CD4-positive, alpha-beta T cell treated with Interleukin-12 subunit alpha and Interleukin-12 subunit beta, for 1 hour (primary cell): ENCODE measurements at places on chromosomes 6 and 20.
A peak's percentile ranks its signal among the peaks of the same experiment; 100 is the strongest.

GRCh38 chr20:10658876-10659632 is 14.7 kb downstream of the JAG1 start:
- DNase-seq: no peak

DNA sequence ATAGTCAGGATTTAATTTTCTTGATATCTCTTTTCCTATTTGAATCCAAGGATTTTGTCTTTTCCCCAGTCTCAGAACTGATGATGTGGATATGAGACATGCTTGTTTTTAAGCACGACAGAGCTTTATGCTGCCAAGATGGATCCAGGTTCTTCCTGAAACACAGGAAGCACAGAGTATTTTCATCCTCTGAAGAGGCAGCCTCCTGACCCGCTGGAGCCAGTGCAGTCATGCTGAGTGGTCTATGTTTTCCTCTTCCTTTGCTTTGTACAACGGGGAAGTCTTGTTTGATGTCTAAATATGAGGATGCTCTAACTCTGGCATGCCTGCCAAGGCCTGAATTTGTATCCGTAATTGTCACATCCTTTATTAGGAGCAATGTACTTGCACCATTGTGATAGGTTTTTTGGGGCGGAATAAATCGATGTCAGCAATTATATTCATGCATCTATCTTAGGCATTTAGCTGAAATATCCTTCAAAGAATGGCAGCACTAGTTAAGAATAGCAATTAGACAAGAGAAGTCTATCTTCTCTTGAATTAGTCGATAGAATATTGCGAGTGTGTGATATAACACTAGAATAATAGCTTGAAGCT is 407.1 kb upstream of the JAG1 start:
- no peak for DNase-seq

DNA sequence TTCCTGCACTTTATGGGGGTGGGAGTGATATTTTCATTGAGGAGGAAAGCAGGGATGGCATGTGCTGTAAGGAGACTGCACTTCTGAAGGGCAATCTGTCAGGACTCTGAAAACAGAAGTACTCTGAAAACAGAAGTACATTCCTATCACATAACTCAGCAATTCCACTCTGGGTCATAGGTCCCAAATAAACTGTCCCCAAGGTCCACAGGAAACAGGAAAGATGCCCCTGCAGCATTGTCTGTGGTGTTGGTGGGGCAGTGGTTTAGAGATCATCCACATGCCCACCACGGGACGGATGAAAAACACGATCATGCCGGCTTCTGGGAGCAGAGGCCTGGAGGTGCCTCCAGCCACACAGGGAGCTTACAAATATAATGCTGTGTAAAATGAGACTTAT is 150.3 kb downstream of the OTOR start:
- no peak for DNase-seq

DNA sequence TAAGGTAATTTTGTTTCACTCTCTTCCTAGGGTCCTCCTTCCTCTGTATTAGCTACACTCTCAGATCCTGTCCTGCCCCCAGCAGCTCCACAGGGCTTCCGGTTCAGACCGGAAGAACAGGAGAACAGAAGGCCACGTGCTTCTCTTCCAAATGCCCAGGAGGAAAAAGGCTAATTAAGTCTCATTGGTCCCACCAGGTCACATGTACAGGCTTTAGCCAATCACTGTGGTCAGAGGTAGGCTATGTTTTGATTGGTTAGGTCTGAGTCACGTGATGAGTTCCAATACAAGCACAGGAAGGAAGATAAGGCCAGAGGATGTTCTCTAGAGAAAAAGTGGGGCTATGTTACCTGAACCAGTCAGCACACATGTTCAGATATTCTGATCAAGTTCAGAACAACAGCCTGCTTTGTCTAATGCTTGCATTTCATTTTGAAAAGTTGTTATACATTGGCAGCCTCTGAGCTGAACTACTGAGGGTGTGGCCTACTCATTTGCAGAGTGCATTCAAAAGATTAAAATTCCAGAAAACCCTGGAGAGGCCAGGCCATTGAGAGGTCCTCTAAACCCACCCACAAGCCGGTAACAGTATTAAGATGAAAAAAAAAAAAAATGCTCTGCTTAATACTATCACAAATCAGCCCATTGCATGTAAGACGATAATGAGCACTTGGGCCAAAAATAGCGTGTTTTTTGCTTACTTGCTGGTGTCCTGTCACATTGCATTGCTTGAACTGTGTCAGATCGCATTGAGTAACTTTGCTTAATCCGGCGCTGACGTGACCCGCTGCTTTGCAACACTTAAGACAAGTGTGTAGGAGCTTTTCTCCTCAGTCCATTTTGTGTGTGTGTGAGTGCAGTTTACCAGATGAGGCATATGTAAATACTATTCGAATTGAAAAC is 170.3 kb downstream of the TSHZ2 start:
- peak; percentile 0 for DNase-seq

DNA sequence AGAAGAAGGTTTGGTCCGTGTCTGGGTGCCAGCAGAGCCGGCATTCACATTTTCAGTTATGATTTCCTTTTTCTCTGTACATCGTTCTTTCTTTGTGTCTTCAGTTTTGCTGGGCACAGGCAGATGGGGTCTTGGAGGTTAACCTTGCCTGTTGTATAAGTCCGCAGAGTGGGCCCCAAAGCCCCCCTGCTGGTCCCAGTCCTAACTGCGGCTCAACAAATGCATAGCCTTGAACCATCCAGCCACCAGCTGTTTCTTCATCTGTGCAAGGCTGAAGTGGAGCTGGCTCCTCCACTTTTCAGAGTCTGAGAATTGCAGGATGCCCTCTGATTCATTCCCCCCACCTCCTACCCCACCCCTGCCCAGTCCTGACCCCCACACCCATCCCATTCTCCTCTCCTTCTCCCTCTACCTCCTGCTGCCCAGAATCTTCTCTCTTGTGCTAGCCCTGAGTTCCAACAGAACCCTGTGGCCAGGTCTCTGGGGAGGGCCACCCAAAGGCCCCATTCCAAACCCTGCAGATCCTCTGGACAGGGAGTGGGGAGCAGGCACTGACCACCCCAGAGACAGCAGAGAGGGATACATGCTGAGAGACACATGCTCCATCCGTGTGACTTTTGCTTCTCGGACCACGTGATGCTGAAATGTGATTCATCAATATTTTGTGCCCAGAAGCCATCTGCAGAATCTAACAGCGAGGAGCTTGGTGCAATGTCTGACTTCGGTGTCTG is 386.5 kb upstream of the SULF2 start:
- no peak for DNase-seq

DNA sequence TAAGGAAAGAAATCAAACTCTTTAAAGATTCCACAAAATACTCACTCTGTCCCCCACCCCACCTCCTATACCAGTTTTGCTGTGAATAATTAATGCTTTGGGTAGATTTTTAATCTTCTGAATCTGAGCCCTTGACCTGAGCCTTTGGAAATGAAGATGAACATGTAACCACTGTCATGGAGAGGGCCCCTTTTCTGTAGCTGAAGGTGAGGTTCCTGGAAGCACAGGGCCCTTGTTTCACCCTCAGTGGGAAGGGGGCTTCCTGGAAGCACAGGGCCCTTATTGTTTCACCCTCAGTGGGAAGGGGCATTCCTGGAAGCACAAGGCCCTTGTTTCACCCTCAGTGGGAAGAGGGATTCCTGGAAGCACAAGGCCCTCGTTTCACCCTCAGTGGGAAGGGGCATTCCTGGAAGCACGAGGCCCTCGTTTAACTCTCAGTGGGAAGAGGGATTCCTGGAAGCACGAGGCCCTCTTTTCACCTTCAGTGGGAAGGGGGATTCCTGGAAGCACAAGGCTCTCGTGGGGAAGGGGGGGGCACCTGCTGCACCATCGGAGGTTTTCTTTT is 75.7 kb downstream of the DACT2 start:
- DNase-seq: no peak

GRCh38 chr20:46883892-46884291 is 10.8 kb upstream of the EYA2 start:
- DNase-seq: no peak

DNA sequence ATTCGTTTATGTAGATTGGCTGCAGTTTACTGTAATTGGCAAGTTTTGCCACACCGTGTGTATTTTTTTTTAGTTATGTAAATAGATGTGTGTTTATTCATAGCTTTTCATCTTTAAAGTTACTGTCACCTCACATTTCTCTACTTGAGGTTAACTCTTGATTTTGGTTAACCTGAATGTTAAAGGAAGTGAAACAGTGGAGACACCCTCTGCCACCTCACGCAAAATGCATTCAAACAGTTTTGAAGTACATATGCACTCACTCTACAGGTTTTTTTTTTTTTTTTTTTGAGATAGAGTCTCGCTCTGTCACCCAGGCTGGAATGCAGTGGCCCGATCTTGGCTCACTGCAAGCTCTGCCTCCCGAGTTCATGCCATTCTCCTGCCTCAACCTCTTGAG is 17.7 kb downstream of the OR2A4 start:
- no peak for DNase-seq

GRCh38 chr6:82711971-82712370 is 348.4 kb downstream of the TPBG start:
- no peak for DNase-seq

- DNase-seq: no peak
Observed at GRCh38 chr6:52055451-52055850, 32.0 kb downstream of the PKHD1 start.

- DNase-seq: no peak
Observed at GRCh38 chr6:25266456-25267100, 12.6 kb upstream of the CARMIL1 start.

DNA sequence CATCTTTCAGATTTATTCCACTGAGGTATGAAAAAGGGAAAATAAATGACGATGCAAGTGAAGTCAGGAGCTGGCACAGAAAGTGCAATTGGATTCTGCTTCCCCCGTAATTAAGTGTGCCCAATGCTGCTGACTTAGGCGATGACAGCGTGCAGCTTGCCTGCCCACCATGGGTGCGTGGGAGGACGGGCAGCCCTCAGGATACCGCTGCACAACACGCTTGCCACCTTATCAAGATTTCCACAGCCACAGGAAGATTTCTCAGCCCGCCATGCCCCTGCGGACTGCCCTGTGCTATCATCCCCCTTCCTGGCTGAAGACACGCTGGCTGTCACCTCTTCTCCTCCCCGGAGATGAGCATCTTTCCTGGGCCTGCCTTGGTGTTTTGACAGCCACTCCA is 103.3 kb upstream of the BACH2 start:
- no peak for DNase-seq

DNA sequence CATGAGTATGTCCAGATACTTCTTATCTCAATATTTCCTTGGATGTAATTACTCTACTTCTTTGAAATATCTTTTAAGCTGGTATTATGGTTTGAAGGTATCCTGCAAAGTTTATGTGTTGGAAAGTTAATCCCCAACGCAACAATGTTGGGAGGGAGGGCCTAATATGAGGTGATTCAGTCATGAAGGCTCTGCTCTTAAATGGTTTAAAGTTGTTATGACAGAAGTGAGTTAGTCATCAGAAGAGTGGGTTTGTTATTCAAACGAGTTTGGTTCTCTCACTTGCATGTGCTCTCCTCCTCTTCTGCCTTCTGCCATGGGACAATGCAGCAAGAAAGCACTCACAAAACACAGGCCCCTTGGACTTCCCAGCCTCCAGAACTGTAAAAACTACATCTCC is 176.3 kb downstream of the KCNQ5 start:
- no peak for DNase-seq

DNA sequence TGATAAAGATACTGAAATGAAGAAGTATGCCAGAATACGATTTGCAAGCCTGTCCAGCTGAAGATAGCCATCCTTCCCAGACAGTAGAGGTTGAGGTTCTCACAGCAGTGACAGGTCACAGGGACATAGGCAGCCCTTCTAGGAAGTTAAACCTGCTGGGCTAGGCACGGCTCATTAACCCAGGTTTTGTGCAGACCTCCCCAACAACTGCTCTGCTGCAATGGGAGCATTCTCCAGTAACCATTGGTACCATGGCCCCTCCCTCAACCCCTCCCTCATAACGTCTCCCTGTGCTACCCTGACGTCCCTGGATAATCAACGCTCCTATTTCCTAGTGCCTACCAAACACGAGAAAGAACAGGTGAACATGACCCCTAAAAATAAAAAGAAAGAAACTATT is 15.8 kb downstream of the ID4 start:
- no peak for DNase-seq

- DNase-seq: peak; percentile 74
Observed at GRCh38 chr6:36599791-36600209, 5.6 kb downstream of the SRSF3 start.

GRCh38 chr20:54848984-54849538 is 373.7 kb downstream of the DOK5 start:
- DNase-seq: no peak

GRCh38 chr20:51402201-51402600 is 140.3 kb downstream of the NFATC2 start:
- peak; percentile 67 for DNase-seq

DNA sequence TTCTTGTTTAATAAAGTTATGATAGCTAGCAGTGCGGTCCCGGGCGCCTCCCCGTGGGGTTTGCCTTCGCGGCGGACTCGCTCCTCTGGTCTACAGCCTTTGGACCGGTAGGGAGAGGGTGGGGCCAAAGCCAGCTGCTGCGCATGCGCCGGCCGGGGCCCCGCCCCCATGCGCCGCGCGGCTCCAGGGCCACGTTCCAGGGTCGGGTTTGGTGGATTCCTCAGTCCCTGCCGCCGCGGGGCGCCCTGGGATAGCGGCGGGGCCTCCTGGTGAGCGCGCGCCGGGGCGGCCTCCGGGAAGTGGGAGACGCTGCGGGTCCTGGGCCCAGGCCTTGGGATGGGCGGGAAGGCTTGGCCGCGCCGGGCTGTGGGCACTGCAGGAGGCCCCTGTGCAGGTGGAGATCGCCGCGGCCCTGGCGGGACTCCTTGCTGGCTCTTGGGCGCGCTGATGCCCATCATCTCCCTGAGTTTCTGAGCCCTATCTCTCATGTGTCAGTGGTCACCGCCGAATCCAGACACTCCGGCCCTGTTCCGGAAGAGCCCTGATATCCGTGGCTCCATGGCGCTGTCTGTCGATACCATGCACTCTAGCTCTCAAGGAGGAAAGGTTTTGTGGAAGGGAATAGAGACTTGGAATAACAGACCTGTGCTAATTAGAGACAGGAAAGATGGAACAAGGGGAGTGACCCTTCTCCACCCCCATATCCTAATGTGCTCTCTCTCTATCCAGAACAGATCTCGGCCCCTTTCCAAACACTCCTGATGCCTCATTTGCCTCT is at the start of gene VARS2:
Gene VARS2 (plus strand): TSS at position 163 of the 778 bp plus-strand sequence. CDS start 599 bp downstream, at position 762.
- peak; percentile 92 for DNase-seq

GRCh38 chr6:157099912-157100593 is 223.3 kb downstream of the TMEM242 start:
- DNase-seq: peak; percentile 67

DNA sequence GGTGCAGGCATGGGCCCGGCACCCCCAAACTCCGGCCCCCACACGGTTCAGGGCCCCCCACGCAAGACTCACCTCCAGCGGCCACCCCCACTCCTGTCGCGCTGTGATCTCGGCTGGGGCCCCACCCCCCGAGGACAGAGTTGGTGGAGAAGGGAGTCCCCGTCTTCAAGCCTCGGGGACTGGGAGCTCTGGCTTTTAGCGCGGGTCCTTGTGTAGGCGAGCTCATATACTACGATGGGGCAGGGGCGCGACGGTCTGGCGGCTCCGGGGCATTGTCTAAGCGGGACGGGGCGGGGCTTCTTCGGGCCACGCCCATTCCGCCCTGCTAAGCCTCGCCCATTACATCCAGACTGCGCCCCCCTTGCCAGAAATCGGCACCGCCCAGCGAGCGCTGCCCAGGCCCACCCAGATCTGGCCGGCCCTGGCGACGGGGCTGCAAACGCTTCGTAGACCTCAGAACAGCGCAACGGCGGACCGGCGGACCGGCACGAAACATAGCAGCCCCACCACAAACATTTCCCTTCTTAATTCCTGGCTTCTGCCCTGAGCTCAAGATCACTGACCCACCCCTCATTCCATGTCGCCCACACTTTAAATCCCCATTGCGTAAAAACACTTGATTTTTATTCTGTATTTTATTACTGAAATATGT is 1.0 kb upstream of the DDAH2 start:
- DNase-seq: peak; percentile 78

GRCh38 chr6:45813943-45814342 is 201.7 kb downstream of the CLIC5 start:
- DNase-seq: no peak
